HFFc6 (cell line): ENCODE measurements at places on chromosomes 7 and 10. TPM values are rescaled to one million over a fixed set of nuclear protein-coding genes. Genes with fewer than 3 reads are reported as not detected.
A peak's percentile ranks its signal among the peaks of the same experiment; 100 is the strongest.

DNA sequence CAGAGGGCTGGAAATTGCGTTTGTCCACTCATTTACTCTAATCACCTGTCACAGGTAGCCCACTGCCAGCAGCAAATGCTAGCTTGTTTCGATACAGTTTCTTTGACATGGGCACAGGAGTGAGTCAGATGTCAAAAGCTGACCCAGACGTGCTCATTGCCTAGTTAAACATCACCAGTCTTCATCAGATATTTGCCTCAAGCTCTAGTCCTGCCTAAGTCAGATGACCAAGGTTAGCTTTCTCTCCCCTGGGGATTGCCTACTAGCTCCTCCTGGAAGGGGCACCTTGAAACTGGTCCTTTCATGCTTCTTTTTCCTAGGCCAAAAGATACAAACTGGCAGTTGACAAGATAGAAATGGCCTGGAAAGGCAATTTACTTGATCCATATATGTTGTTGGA lies 35.2 kb downstream of the GPAM start:
- H3K36me3 ChIP-seq, result peaks cover 5% of the 10 kb centered on the region; the same call in 1 of the 2 replicates
- no peak overlapping the region for H3K4me3 ChIP-seq
- no peak for DNase-seq
- peaks cover 9% of the 10 kb centered on the region for H3K4me1 ChIP-seq

GRCh38 chr7:24869572-24869971 lies 110.4 kb downstream of the OSBPL3 start:
- peak; percentile 47 for DNase-seq
- no peak overlapping the region; the same call in 1 of the 2 replicates for H3K4me3 ChIP-seq
- no peaks in the 10 kb centered on the region; the same call in 1 of the 2 replicates for H3K27me3 ChIP-seq
- H3K36me3 ChIP-seq, result peaks cover 44% of the 10 kb centered on the region
- peak overlapping the region; percentile 51 for H3K27ac ChIP-seq
- peaks cover 47% of the 10 kb centered on the region for H3K4me1 ChIP-seq

DNA sequence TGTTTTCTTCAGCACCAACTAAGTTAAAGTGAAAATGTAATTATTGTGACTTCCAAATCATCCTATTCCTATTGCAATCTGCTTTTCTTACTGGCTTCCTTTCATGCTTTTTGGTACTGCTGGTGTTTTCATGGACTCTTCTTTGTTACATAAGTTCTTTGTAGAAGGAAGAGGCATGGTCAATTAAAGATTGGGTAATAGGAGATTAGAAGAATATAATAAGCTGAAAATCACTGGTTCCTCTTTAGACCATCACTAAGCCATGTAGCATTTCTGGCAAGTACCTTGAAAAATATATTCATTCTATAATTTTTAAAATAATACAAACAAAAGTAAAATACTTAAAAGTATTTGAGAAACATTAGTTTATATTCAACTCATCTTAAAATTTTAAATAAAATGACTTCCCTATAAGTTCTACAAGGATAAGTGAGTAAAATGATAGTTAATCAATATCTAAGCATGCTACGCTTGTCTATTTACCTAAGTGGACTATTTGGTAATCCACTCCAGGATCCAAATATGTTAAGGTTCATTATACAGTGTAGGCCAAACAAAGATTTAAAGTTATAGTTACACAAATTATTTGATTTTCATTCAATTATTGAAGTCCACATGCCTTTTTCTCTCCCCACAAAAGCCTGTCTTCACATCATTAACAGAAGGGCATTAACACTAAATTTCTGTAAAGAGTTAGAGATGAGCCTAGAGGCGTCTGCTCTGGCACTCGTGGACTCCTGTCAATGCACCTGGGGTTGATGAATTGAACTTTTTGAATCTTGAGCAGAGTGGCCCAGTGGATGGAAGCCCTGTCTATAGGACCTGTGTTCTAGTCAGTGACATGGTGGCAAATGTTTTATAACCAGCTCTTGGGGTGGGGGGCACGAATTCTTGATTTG lies 408.1 kb downstream of the INHBA start:
- H3K27me3 ChIP-seq, result no peaks in the 10 kb centered on the region; the same call in 1 of the 2 replicates
- H3K4me1 ChIP-seq, result peaks cover 7% of the 10 kb centered on the region
- H3K36me3 ChIP-seq, result no peaks in the 10 kb centered on the region
- DNase-seq, result no peak
- H3K4me3 ChIP-seq, result no peak overlapping the region

- no peaks in the 10 kb centered on the region for H3K4me1 ChIP-seq
- H3K4me3 ChIP-seq, result no peak overlapping the region
- peak; percentile 7 for DNase-seq
- no peak overlapping the region for H3K27ac ChIP-seq
- peaks cover 2% of the 10 kb centered on the region for H3K27me3 ChIP-seq
Measured at GRCh38 chr10:124539935-124540641, 78.5 kb downstream of the LHPP start.

DNA sequence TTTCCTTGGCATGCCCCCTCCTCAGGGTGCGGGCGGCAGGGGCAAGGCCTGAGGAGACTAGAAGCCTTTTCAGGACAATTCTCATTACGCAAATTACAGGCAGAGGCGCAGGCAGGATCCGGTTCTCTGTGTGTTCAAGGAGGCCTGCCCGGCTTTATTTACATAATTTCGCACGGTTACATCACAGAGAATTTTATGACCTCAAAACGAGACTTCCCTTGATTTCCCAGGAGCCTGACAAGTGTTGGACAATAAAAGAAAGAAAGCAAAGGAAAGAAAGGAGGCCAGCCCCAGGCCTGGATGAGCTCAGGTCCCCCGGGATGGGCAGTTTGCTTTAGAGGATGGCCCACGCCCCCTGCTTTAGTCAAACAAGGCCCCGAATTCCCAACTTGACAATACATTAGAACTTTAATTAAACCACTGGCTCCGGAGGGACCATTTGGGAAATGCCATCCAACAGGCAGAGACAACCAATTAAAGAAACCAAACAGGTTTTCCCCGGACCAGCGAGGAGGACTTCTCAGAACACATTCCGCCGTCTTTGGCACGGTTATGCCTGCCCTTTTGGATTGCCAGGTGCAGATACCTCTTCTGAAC lies 2.9 kb downstream of the MNX1 start:
- no peaks in the 10 kb centered on the region for H3K36me3 ChIP-seq
- no peaks in the 10 kb centered on the region for H3K4me1 ChIP-seq
- no peak overlapping the region for H3K4me3 ChIP-seq
- DNase-seq, result no peak

DNA sequence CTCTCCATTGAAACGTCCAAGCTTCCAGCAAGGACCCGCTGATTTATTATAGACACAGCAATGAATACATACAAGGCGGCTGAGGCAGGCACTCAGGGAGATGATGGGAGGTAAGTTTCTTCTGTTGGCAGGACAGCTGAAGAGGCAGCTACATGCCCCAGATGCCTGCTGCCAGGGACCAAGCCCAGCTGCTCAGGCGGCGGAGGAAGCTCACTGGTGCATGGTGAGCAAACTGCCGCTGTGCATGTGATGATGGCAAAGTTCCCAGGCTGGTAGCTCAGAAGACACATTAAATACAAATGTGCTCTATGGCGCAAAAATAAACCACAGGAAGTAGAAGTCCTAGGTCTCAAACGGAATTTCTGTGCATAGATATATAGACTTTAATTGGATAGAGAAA lies 2.3 kb downstream of the DNTT start:
- DNase-seq, result no peak
- no peaks in the 10 kb centered on the region for H3K4me1 ChIP-seq
- no peaks in the 10 kb centered on the region for H3K36me3 ChIP-seq
- no peak overlapping the region for H3K4me3 ChIP-seq
- peaks cover 5% of the 10 kb centered on the region for H3K27me3 ChIP-seq

- DNase-seq, result no peak
- H3K27ac ChIP-seq, result no peak overlapping the region
- H3K4me3 ChIP-seq, result no peak overlapping the region
- H3K27me3 ChIP-seq, result peaks cover 2% of the 10 kb centered on the region
- H3K36me3 ChIP-seq, result peaks cover 11% of the 10 kb centered on the region
Measured at GRCh38 chr10:6929148-6929830, 349.2 kb upstream of the PRKCQ start.

DNA sequence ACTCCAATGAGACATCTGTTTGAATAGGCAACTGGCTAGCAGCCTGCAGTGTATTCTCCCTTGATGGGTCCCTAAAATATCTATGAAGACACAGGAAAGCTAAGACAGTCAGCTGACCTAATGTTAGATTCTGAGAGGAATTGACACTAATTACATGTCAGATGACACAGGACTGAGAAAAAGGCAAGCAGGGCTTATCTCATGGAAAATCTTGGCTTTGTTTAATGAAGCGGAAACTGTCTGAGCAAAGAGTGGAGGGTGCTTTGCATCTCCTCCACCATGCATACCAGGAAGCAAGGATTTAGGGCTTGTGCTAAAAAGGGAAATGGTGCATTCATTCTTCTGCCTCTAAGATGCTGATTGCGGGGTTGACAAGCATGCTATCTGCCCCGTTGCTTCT lies 135.5 kb upstream of the GLI3 start:
- no peak overlapping the region for H3K27ac ChIP-seq
- H3K4me1 ChIP-seq, result no peaks in the 10 kb centered on the region
- peaks cover 4% of the 10 kb centered on the region for H3K27me3 ChIP-seq
- H3K36me3 ChIP-seq, result no peaks in the 10 kb centered on the region

DNA sequence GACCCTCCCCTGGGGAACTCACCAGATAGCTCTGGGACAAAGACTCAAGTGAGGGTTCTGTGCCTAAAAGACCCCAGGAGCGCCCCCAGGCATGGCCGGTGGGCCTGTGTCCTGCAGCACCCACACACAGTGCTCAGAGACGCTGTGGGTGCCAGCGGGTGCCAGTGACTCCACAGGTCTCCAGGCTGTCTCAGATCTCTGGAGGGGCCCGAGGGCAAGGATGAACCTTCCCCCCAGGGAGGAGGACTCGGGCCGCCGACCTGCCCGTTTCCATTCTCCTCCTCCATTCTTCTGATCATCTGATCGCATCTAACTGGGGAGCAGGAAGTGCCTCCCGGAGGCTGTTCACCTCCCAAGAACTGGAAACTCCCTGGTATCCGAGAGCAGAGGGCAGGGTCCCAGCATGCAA lies 980 bp downstream of the ADAM8 start:
- DNase-seq, result no peak
- no peak overlapping the region for H3K27ac ChIP-seq
- H3K27me3 ChIP-seq, result no peaks in the 10 kb centered on the region
- H3K4me1 ChIP-seq, result peaks cover 12% of the 10 kb centered on the region
- no peak overlapping the region for H3K4me3 ChIP-seq

DNA sequence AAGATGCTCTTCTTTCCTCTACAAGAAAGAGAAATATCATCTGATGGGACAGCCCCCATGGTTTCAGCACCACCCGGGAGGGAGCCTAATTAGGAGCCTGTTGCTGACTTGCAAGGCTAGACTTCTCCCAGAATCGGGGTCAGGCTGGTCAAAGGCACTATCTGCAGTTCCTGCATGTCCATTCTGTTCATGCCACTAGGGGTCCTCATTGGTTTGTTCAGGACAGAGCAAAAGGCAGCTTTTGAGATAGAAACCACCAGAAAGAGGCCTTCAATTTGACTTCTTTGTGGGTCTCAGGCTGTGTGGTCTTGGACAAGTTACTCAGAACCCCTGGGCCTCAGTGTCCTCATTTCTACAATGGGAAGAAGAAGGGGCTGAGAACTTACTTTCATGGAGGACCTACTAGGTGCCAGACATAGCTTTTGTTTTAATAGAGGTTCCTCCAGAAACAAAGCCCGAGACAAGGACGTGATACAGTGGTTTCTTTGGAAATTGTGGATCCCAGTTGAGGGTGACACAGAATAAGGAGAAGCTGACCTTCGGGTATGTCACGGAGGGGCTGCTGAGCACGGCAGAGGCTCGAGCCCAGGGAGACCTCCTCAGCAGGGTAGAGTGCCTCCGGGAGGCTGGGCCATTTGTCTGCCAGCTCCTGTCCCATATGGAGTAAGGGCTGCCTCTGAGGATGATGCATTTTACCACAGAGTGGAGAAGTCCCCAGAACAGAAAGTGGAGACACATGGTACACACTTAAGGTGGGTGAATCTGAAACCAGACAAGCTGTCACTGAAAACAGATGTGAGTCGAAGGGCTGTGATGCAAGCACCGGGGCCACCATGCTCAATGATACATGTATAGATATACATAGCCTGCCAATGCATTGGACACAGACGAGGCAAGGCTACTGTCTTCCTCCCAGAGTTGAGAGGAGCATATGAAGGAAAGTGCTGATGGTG lies 33.1 kb upstream of the NEUROD6 start:
- no peak overlapping the region for H3K4me3 ChIP-seq
- no peaks in the 10 kb centered on the region for H3K36me3 ChIP-seq
- no peaks in the 10 kb centered on the region for H3K4me1 ChIP-seq
- no peak for DNase-seq

GRCh38 chr7:123024989-123025758 lies 29.7 kb upstream of the TAS2R16 start:
- H3K4me1 ChIP-seq, result no peaks in the 10 kb centered on the region
- H3K36me3 ChIP-seq, result no peaks in the 10 kb centered on the region
- no peak for DNase-seq

GRCh38 chr10:110426294-110427181 lies 71.2 kb upstream of the DUSP5 start:
- peaks cover 64% of the 10 kb centered on the region for H3K4me1 ChIP-seq
- no peaks in the 10 kb centered on the region for H3K36me3 ChIP-seq
- H3K27ac ChIP-seq, result peak overlapping the region; percentile 95
- no peaks in the 10 kb centered on the region; the same call in none of the 2 replicates for H3K27me3 ChIP-seq
- peak overlapping the region; percentile 59 for H3K4me3 ChIP-seq

- H3K27me3 ChIP-seq, result no peaks in the 10 kb centered on the region
- no peak overlapping the region; the same call in 1 of the 2 replicates for H3K27ac ChIP-seq
- peaks cover 14% of the 10 kb centered on the region for H3K4me1 ChIP-seq
- H3K36me3 ChIP-seq, result peaks cover 3% of the 10 kb centered on the region
- H3K4me3 ChIP-seq, result peak overlapping the region; percentile 63; the same call in 1 of the 2 replicates
Measured at GRCh38 chr7:33185786-33186185, 56.4 kb downstream of the BBS9 start.

GRCh38 chr7:105439174-105439893 lies 50.6 kb upstream of the SRPK2 start:
- peaks cover 26% of the 10 kb centered on the region for H3K4me1 ChIP-seq
- H3K27ac ChIP-seq, result peak overlapping the region; percentile 96
- DNase-seq, result peak; percentile 96
- peak overlapping the region; percentile 68 for H3K4me3 ChIP-seq
- H3K27me3 ChIP-seq, result no peaks in the 10 kb centered on the region; the same call in 1 of the 2 replicates

GRCh38 chr10:70536196-70536861 lies 57.8 kb downstream of the PALD1 start:
- DNase-seq, result no peak
- H3K27me3 ChIP-seq, result peaks cover 32% of the 10 kb centered on the region
- H3K4me1 ChIP-seq, result no peaks in the 10 kb centered on the region
- no peak overlapping the region for H3K4me3 ChIP-seq

DNA sequence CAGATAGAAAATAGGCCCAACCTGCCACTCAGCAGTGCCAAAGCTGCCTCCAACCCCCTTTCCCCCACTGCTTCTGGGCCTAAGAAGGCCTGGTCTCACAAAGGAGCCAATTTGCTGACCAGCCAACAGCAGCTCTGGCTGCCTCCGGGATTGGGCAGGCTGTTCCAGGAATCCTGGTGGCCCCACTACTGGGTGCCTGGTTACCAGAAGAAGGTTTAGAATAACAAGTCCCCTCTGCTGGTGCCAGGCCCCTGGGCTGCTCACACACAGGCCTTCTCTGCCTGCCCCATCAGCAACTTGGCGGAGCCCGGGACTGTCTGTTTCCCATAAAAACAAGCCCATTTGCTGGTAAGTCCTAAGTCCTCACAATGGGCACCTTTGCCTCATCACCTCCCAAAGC lies 1.2 kb downstream of the PHKG1 start:
- peaks cover 14% of the 10 kb centered on the region for H3K4me1 ChIP-seq
- peaks cover 4% of the 10 kb centered on the region for H3K36me3 ChIP-seq
- no peaks in the 10 kb centered on the region for H3K27me3 ChIP-seq
- DNase-seq, result no peak
- H3K4me3 ChIP-seq, result no peak overlapping the region
- H3K27ac ChIP-seq, result no peak overlapping the region

The AFAP1L2 gene
- total RNA-seq, result not detected in 3 replicates

The PRTFDC1 gene
- total RNA-seq, result 14.4 to 28.8 TPM (median 16.2 TPM) in 3 replicates

The PAPSS2 gene
- 427 to 591 TPM (median 451 TPM) in 3 replicates for total RNA-seq

The IRF5 gene
- total RNA-seq, result not detected in 2 replicates

The GALNT17 gene
- total RNA-seq, result not detected in 3 replicates
